GM12891 (cell line): ENCODE measurements at places on chromosomes 13 and 19.

DNA sequence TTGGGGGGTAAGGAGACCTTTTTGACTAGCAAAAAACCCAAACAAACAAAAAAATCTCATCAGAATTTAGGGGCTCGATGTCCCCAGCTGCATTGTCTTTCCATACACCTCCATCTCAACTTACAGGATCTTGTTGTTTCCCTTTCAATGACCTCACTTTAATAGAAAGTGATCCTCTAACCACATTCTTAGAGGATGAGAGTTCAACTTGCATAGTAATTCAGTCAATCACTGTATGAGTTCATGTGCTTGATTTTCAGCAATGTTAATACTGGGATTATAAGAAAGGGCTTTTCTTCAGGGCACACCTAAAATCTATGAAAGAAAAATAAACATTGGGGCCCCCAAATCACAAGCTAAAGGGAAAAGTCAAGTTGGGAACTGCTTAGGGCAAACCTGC lies 1512.0 kb downstream of the SLITRK1 start:
- DNase-seq, result no peak

- DNase-seq, result no peak
Measured at GRCh38 chr19:12825254-12826131, 8.9 kb downstream of the RTBDN start.

DNA sequence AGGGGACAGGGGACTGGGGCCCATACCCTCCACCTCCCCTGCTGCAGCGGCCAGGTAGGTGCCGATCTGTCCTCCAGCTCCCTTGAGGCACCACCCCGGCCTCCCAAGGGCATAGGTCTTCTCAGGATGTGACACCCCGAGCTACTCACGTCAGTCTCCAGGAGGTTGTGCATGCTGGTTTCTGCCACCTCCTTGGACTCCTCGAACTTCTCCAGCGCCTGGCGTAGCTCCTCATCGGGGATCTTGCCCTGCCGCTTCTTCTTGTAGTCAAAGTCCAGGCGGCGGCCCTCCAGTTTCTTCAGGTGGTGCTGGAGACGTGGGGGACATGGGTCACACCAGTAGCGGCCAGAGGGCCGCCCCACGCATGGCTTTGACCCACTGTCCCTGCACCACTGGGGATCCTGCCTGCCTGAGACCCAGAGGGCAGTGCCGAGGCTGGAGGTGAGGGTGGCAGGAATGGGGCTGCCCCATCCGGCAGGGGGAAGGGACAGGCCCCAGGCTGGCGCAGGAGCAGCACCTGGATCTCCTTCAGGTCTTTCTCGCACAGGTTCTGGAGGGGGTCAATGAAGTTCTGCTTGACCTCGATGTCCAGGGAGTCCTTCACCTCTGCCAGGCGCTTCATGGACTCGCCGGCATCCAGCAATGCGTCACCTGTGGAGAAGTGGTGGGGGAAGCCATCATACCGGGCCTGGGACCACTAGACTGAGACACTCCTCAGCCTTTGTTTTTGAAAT lies 20.4 kb downstream of the MPND start:
- DNase-seq, result no peak

DNA sequence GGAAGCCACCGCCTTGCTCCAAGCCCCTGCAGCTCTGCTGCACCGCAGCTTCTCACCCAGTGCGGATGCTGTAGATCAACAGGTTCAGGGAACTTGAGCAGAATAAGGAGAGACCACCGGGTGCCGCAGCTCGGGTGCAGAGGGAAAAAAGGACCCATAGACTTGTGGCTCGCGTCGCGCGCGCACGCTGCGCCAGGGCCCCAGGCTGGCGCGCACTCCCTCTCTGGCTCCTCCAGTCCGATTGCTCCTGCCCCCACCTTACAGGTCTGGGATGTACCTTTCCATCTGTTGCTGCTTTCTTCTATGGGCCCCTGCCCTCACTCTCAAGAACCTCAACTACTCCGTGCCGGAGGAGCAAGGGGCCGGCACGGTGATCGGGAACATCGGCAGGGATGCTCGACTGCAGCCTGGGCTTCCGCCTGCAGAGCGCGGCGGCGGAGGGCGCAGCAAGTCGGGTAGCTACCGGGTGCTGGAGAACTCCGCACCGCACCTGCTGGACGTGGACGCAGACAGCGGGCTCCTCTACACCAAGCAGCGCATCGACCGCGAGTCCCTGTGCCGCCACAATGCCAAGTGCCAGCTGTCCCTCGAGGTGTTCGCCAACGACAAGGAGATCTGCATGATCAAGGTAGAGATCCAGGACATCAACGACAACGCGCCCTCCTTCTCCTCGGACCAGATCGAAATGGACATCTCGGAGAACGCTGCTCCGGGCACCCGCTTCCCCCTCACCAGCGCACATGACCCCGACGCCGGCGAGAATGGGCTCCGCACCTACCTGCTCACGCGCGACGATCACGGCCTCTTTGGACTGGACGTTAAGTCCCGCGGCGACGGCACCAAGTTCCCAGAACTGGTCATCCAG lies 964 bp downstream of the PCDH17 start:
- no peak for DNase-seq

GRCh38 chr13:50552424-50552966 lies 291.0 kb downstream of the DLEU7 start:
- no peak for DNase-seq

DNA sequence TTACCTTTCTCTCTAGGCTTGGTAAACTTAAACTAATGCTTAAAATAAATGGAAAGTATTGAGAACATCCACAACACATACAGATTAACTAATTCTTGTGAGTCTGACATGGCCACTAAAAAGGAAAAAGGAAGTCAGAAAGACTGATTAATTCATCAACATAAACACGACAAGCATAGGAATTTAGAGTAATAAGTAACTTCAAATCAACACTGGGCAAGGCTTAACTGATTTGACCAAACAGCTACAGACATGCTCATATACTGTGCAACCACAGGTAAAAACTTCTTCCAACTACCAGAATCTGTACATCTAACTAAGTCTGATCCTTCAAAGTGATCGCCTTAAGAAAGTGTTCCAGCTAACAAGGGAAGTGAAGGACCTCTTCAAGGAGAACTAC lies 20.5 kb downstream of the UGGT2 start:
- DNase-seq, result no peak

DNA sequence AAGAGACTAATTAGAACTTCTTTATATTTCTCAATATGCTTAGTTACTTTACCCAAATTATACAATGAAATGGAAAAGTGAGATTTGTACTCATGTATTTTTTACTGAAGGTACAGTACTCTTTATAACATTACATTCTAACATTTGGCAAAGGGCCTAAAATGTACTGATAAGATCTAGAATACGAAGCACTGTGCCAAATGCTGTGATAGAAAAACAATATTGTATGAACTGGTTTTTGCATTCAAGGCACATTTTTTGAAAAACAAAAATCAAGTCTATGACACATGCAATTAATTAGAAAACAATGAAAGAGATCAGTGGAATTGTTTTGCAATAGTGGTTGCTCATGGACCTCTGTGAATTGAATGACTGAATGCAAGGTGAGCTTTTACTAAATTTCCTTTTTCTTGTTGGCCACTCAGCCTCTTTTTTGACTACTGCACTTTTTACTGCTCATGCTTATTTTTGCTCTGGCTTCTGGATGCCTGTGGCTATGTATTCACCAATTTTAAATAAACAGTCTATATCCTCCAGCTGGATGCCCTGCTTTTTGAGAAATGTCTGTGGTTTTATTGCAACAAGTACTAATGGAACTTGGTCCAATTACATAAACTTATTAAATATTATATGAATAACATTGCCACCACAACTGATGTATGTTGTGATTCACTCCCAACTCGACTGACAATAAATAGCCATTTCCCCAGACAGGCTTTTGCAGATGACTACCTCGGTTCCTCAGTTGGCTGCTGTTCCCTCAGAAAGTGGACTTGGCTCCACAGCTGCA lies 41.4 kb upstream of the OBI1 start:
- no peak for DNase-seq

GRCh38 chr13:62251734-62252133 lies 836.1 kb upstream of the PCDH20 start:
- no peak for DNase-seq

DNA sequence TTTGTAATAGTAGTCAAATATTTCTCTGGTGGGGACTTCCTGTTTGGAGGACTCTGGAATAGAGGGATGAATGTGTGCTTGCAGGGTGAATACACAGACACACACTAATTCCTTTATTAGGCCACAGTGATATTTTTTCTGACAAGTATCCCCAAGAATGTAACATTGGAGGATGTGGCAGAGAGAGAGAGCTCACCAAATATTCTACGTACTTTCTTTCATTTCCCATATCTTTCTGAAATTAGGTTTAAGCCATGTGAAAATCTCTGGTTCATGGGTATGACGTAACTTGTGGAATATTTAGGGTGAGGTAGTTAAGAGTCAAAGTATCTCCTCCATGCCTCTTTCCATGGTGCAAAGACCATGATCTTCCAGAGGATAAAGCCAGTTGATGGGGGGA lies 463.4 kb downstream of the DIAPH3 start:
- no peak for DNase-seq

DNA sequence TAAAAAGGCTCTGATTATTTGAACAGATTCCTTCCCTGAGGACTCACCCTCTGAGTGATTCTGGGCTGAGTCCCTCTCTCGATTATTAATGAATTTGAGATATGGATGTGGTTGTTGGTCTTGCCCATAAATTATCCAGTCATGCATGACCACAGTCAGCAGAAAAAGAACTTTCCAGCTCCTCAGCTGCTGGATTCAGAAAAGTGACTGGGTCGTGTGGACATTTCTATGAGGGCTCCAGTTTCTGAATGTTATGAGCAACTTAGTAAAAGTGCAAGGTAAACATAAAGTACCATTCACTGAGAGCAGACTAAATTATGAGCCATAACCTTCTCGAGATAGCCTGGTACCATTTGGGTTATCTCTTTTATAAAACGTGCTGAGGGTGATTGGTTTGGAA lies 100.1 kb upstream of the CLDN10 start:
- DNase-seq, result no peak

GRCh38 chr19:30669329-30670010 lies 297.3 kb downstream of the ZNF536 start:
- DNase-seq, result peak; percentile 23

DNA sequence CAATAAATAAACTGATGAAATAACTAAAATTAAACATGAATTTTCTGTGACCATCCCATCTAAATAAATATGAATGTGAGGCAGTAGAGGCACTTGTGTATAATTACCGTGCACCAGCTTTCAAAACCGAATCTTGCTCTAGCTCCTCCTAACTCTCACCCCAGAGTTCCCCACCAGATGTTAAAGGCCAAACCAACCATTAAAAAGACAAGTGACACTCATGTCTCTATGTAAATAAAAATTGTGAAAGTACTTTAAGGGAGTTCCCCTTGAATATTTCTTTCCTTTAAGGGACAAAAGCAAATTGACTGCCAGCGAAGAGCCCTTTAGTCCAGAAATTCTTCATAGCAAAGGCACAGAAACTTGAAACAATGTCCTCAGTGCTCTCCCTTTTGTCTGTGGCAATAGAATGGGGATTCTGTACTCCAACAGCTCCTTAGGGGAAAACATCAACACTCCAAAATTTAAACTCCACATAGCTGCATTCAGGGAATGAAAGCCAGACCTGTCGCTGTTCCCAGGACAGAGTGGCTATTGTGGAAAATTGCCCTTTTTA lies 101.7 kb upstream of the SOX21 start:
- DNase-seq, result peak; percentile 6

DNA sequence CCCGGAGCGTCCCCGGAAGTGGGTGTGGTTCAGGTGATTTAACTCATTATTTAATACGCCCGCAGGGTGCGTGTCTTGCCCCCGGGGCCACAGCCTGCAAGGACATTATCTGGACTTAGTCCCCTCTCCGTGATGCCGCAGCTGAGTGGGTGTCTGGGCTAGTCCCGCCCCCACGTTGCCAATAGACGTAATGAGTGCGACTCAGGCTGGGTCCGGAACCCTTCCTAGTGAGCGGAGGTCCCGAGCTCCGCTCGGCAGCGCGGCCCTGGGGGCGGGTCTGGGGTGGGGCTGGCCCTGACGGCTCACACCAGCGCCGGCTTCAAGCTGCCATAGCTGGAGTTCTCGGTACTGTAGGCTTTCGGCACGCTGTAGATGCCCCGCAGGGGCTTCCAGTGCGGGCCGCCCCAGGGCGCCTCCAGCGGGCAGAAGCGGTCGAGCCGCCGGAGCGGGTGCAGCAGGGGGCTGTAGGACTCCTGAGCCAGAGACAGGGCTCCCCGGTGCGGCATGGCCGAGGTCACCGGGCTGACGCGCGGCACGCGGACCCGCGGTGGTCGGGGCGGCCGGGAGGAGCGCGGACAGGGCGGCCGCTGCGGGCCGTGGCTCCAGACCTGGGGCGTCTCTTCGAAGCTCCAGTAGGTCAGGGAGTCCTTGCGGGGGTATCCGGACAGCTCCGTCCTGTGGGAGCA lies 918 bp upstream of the LHB start:
- DNase-seq, result peak; percentile 89

DNA sequence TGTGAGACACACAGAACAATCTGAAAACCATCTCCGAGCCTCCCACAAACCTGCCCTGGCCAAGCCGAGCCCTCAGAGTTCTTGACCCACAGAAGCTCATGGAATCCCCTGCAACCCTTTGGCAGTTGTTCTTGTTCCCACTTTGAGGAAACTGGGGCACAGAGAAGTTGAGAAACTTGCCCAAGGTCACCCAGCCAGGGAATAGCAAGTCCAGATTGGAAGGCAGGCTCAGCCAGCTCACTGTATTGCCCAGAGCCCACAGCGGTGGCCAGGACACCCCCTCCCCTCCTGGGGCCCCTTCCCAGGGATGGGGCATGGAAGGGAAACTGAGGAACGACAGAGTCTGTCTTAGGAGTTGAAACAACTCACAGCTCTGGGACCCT lies 1.8 kb downstream of the ZSWIM4 start:
- DNase-seq, result no peak

- DNase-seq, result no peak
Measured at GRCh38 chr13:98386637-98387036, 190.3 kb downstream of the STK24 start.

GRCh38 chr19:47891622-47891922 lies 5.5 kb upstream of the SULT2A1 start:
- DNase-seq, result no peak

DNA sequence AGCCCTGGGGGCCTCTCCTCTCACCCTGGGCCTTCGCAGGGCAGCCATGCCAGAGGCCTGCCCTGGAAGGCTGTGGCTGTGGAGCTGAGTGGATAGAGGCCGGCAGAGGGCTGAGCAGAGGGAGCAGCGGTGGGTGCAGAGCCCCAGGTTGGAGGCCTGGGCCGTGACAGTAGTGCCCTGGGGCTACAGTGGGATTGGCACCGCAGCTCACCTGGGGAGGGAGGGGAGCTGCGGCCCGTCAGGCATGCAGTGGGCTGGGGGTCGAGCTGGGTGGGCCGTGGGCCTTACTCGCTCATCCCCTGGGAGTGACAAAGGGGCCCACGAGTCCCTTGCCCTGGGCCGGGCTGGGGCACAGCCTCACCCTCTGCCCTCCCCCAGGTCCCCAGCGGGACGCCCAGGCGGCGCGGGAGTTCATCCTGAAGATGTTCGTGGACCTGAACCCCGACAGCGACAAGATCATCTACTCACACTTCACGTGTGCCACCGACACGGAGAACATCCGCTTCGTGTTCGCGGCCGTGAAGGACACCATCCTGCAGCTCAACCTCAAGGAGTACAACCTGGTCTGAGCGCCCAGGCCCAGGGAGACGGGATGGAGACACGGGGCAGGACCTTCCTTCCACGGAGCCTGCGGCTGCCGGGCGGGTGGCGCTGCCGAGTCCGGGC lies 15.1 kb upstream of the GNA15 start:
- DNase-seq, result no peak
